ENCODE measurements at places on chromosomes 4 and X.

DNA sequence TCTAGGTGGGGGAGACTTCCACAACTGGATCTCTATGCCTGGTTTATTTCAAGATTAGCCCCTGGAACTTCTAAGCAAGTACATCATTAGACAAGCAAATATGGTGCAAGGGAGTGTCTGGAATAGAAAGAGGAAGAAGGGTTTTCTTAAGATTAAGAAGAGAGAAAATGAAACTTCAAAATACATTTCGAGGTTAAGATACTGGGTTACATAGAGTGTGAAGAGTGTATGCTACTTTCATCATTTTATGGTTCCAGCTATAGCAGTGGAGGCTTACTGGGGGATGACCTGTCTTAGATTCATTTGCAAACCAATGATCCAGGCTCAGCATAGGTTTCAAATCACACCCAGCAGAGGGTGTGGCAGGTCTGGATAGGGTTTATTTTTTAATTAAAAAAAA, 144.4 kb upstream of the GATB start:
- no peak for DNase-seq

GRCh38 chrX:110316351-110317060, 1.4 kb downstream of the AMMECR1 start:
- no peak for DNase-seq

DNA sequence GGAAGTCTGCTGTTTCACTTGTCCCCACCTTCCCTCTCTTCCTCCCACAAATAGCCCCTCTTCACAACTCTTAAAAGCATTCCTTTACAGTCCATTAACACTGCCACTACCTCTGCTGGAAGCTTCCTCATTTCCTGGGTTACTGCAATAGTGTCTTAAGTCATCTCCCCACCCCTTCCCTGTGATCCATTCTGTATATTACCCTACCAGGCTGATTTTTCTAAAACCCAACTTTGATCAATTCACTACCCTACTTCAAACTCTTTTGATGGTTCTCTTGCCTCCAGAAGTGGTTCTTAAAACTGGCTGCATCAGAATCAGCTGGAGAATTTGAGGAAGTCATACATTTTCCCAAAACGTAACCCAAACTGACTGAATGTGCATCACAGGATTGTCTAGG, 8.8 kb upstream of the XIAP start:
- DNase-seq: no peak

DNA sequence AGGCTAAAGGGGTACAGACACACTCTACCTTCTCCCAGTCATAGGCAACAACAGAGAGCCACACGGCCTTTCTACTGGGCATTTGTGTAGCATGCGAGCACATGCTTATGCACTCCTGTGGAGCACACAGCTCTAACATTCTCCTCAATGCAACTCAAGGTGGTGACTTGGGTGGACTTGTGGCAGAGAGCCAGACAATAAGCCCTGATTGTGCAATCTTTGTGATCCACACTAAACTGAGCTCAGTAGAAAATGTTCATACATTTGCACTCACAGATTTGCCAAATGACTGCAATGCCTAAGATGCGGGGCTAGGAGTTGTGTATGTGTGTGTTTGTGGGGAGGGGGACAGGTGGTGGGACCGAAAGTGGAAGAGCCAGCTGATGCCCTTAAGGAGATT, 31.4 kb upstream of the SETD7 start:
- DNase-seq: no peak

GRCh38 chr4:138627096-138627495, 384.9 kb upstream of the SLC7A11 start:
- no peak for DNase-seq

- peak; percentile 27 for DNase-seq
Measured at GRCh38 chrX:39445336-39445735, 644.1 kb downstream of the MID1IP1 start.

DNA sequence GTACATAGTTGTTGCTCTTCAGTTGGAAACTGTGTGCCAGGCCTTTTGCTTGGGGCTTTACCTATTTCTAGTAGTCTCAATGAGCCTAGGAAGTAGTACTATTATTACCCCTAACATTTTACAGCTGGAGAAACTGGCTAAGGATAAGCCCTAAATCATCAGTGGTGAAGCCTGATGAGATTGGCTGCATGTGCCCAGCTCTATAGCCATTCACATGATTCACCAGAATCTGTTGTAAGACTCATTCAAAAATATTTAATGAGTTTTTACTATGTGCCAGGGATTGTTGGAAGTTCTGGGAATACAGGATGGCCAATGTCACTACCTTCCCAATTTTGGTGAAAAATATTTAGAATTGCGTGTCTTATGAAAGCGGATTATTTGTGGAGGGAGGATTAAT, 2.8 kb downstream of the KIT start:
- DNase-seq: no peak

- DNase-seq: no peak
Measured at GRCh38 chr4:10033191-10033881, 12.0 kb upstream of the SLC2A9 start.

- DNase-seq: no peak
Measured at GRCh38 chrX:39946822-39947221, 150.9 kb downstream of the BCOR start.

DNA sequence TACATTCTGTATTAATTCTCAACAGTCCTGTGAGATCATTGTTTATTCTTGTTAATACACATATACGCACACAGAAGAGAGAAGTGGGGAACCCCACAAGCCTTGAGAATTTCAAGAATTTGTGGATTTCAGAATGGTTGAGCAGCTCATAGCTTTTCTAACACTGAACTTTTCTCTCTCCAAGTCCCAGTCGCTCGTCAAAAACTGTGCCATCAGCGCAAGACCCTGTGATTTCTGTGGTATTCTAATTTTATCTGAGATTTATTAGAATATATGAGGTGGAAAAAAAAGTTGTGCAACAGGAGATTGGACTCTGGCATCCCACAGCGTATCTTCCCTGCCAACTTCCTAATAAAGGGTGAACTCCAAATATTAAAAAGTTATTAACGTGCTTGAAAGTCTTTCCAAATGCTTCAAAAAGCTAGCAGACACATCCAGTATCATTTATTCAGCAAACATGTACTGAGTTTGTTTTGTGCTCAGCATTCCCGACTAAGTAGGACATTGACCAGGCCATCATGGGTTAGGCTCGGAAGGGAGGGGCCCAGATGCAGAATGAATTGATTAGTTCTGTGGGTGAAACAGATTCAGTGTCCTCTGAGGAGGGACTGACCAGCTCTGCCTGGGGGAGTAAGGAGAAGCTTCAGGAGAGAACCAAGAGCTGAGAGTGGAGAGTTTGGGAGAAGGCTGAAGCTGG, 165.6 kb downstream of the CBR4 start:
- no peak for DNase-seq

GRCh38 chr4:153643406-153644383, 40.4 kb upstream of the TLR2 start:
- no peak for DNase-seq

- no peak for DNase-seq
Measured at GRCh38 chr4:14100349-14100748, 472.8 kb upstream of the BOD1L1 start.

GRCh38 chr4:112058433-112058832, 86.8 kb upstream of the FAM241A start:
- no peak for DNase-seq

DNA sequence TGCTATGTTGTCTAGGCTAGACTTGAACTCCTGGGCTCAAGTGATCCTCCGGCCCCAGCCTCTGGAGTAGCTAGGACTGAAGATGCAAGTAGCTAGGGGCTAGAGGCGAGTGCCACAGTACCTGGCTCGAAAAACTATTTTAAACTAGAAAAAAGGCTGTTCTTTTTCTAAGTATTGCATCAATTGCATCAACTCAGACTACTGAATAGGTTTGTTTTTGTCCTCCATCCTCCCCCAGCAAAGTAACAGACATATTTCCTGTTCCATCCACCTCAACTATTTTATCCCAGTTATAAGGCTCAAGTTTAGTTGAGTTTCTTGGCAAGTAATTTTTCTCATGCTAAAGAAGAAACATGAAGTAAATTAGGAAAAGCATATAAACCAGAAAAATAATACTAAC, 4.1 kb downstream of the SH3RF1 start:
- no peak for DNase-seq

GRCh38 chr4:86400216-86400615, 40.4 kb upstream of the MAPK10 start:
- no peak for DNase-seq

DNA sequence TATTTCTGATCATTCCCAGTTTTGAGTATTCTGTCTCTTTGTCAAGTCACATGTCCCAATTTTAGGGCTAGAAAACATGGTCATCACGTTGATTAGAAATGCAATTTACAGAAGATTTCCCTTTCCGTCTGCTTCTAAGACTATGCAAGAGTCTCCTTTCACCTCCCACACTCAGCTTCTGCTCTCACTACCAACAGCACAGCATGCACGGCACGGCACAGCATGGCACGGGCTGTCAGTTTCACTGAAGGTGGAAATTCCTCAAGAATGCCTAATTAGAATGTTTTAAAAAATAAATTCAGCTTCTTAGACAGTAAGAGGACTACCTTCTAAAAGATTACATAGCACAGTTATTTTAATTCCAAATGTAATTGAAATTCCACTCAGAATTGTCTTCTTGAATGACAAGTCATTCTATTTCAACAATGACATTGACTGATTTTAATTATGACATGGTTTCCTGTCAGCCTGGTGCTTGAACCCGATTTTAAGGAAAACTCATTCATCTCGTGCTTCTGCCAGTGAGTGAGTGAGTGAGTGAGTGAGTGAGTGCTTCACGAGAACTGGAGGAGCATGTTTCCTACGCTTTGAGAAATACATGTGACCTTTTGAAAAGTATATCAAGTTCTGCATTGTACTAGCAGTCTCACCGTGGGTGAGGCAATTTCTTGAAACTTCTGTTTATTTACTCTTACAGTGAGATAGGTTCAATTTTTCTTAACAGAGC, 124.8 kb upstream of the SORBS2 start:
- no peak for DNase-seq

- DNase-seq: no peak
Measured at GRCh38 chr4:174334628-174335027, 50.9 kb downstream of the CEP44 start.

- DNase-seq: no peak
Measured at GRCh38 chr4:27357283-27357682, 496.6 kb downstream of the STIM2 start.

GRCh38 chrX:127568691-127569090, 483.5 kb downstream of the ACTRT1 start:
- no peak for DNase-seq

GRCh38 chr4:84583876-84584380, 1.0 kb downstream of the CDS1 start:
- no peak for DNase-seq

DNA sequence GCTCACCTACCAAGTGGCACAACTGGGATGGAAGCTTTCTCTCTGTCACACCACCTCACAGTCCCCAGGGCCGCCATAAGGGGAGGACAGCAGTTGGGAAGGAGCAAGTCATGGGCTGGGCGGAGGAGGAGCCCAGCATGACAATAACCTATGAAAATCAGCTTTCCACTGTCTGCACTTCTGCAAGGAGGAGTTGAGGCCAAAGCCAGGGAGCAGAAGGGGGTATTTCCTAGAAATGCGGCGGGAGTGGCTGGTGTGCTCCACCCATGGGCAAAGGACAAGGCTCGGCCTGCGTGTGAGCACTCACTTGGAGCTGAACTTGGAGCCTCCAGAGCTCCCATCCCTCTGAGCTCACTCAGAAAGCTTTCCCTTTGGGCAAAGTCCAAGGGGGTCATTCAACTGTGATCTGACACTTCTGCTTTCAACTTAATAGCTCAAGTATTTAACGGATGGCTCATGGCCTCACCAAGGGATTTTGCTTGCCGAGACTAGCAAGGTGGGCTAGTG, 18.5 kb downstream of the APLN start:
- no peak for DNase-seq

GRCh38 chrX:53798281-53798680, 111.8 kb upstream of the HUWE1 start:
- no peak for DNase-seq

- DNase-seq: no peak
Measured at GRCh38 chr4:10173037-10173753, 56.6 kb upstream of the WDR1 start.

- no peak for DNase-seq
Measured at GRCh38 chr4:189507060-189507459, 433.6 kb upstream of the FRG1 start.

- DNase-seq: no peak
Measured at GRCh38 chr4:44017422-44017739, 431.2 kb downstream of the KCTD8 start.

GRCh38 chrX:32985544-32985943, 225.8 kb downstream of the DMD start:
- no peak for DNase-seq

GRCh38 chr4:76301068-76301774, 5.3 kb upstream of the STBD1 start:
- no peak for DNase-seq

- no peak for DNase-seq
Measured at GRCh38 chr4:10491401-10491800, 34.2 kb upstream of the ZNF518B start.

DNA sequence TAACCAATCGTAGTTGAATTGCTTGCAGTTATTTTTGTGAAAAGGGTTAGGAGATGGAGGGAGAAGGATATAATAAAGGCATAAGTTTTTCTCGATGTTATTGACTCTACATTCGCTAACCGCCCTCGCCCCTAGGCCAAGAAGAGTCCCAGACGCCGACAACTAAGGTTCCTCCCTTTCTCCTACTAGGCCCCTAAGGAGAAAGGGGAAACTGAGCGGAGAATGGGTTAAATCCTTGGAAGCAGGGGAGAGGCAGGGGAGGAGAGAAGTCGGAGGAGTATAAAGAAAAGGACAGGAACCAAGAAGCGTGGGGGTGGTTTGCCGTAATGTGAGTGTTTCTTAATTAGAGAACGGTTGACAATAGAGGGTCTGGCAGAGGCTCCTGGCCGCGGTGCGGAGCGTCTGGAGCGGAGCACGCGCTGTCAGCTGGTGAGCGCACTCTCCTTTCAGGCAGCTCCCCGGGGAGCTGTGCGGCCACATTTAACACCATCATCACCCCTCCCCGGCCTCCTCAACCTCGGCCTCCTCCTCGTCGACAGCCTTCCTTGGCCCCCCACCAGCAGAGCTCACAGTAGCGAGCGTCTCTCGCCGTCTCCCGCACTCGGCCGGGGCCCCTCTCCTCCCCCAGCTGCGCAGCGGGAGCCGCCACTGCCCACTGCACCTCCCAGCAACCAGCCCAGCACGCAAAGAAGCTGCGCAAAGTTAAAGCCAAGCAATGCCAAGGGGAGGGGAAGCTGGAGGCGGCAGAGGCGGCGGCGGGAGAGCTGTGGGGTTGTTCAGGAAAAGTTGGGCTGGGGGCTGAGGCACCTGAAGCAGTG, 5.9 kb downstream of the ATOH1 start:
- DNase-seq: no peak

- no peak for DNase-seq
Measured at GRCh38 chrX:84362184-84362838, 139.9 kb downstream of the HDX start.

DNA sequence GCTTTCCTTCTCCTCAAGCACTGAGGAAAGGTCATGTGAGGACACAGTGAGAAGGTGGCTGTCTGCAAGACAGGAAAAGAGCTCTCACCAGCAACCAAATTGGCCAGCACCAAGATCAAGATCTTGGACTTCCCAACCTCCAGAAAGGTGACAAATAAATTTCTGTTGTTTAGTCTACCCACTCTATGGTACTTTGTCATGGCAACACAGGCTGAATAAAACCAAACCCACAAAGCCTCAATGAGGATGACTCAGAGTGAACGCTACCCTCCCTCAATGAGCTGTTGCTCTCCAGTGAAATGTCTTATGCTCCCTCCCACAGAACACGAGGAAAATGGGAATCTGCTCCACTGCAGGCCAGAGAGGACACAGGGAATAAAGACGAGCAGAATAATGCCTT, 244.1 kb downstream of the RAB28 start:
- DNase-seq: no peak

All from NT2/D1 (cell line).